ENCODE measurements at places on chromosomes 12 and 14.

DNA sequence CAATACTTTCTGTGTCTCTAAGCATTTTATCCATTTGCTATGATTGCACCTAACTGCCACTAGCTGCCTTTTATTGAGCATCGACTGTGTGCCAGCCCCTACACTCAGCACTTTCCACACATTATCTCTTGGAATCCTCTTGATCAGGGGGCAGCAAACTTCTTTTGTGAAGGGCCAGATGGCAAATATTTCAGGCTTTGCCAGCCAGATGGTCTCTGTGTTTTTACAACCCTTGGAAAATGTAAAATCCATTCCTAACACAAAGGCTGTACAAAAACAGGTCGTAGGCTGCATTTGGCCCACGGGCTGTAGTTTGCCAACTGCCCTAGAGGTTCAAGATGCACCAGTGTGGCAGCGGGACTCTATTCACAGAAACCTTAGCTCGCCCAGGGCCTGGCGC, 19.5 kb downstream of the FOXN4 start:
- no peak for DNase-seq

GRCh38 chr14:78978896-78979295, 808.7 kb downstream of the NRXN3 start:
- no peak for DNase-seq

DNA sequence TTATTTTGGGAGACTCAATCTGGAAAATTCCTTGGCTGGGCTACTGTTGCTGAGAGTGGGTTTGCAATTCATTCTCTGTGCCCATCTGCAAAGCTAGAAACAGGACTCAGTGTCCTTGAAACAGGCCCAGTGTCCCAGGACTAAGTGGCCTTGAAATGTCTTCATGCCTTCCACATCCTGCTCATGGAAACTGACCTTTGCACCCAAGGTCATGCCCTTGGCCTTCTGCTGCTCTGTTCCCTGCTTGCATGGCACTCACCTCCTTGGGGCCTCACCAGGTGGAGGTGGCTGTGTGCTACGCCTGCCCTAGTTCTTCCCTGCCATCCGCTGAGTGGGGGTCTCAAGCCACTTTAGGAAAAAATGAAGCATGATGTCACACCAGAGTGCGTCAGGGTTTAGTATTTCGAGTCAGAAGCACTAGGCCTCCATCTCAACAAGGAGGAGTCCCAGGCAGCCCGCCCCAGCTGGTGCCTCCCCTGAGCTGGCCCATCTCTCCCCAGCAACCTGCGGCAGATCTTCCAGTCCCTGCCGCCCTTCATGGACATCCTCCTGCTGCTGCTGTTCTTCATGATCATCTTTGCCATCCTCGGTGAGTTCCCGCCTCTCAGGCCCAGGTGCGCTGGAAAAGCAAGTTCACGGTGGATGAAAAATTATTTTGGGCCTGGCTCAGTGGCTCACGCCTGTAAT, 48.1 kb downstream of the TPCN1 start:
- no peak for DNase-seq

DNA sequence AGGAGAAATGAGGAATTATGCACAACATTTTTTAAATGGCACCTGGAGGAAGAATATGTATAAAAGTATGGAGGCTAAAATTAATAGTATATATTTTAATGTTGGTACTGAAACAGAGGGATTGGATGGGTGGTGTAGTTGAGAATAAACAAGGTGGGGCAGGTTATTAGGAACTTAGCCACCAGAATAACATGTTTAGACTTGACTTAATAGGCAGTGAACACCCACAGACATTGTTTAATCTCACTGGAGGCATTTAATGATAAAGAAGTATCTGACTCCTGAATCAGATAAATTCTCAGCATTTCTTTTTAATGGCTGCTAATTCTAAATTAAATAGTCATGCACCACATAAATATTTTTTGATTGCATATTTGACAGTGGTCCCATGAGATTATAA, 139.7 kb downstream of the CNTN1 start:
- DNase-seq: no peak

DNA sequence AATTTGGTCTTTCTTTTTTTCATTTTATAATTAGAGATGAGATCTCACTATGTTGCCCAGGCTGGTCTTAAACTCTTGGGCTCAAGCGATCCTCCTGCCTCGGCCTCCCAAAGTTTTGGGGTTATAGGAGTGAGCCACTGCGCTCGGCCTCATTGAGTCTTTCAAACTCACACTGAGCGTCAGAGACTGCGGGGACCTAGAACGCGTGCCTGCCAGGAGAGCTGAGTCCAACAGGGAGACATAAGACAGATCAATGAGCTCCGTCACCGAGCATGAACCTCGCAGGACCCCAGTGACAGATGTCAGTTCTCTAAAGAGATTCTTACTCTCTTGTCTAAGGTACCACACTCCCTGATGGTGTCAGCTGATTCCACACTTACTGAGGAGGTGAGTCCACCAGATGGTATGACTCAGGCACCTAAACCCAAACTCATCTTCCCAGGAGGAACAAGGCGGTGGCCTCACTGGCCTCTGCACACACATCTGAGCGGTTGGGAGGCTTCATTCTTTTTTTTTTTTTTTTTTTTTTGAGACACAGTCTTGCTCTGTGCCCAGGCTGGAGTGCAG, 58.9 kb downstream of the CCDC88C start:
- no peak for DNase-seq

GRCh38 chr14:81062816-81063215, 107.4 kb downstream of the TSHR start:
- DNase-seq: no peak

- no peak for DNase-seq
Observed at GRCh38 chr14:76846331-76847047, 20.3 kb downstream of the LRRC74A start.

DNA sequence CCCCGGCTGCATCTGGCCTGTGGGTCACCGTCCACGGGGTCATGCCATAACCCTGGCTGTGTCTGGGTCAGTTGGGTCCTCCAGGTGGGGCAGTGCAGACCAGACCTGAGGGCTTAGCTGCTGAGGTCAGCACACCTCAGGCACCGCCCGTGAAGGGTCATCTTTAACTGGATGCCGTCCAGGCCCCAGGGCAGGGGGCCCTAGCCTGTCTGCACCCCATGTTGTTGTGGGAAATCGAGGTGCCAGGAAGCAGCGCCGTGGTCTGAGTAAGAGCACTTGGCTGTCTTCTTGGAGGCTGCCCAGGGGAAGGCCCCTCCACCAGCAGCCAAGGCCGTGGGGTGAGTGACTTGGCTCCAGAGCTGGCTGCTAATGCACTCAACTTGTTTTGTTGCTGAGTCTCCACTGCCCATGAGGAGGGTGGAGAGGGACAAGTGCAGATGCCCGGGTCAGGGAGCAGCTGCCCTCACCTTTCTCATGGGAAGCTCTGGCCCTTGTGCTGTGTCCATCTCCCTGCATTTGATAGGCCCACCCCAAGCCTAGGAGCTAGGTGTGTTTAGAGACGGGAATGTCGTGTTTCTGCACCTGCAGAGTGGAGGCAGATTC, 317.2 kb downstream of the TMEM121 start:
- DNase-seq: no peak

GRCh38 chr14:33229269-33229929, 290.7 kb downstream of the NPAS3 start:
- no peak for DNase-seq

DNA sequence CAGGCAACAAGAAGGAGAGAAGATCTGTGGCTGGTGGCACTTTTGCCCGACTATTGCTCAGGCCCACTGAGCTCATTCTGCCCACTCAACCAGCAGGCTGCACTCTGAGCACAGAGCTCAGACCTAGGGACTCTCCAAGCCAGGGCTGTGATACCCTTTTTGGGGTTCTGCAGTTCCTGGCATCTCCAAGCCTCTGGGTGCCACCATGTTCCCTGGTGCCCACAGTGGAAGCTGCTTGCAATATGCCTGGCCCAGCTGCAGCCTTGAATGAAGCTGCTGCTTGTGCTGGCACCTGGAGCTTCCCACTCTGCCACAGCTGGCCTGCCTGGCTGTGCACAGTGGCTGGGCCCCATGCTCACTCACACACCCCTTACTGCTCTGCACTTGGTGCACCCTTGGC, 236.1 kb downstream of the ADGRD1 start:
- no peak for DNase-seq

- no peak for DNase-seq
Observed at GRCh38 chr12:85568395-85569103, 267.7 kb downstream of the RASSF9 start.

GRCh38 chr12:100868487-100868886, 73.9 kb downstream of the ANO4 start:
- DNase-seq: no peak

DNA sequence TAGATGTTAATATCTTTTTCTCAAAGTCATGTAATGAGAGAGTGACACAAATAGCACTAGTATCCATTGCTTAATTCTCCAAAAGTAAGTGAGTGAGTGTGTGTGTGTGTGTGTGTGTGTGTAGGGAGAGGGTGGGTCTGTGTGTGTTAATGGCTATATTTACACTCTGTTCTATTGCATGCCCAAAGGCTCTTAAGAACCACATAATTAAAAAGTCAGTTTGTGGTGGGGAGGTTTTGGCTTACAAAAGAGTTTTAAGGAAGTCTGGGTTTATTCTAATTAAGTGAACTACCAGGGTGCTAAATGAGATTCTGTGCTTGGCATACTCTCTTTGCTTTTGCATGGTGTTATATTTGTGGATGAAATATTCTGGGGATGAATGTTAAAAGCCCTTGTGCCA, 1897.6 kb upstream of the FLRT2 start:
- DNase-seq: no peak

DNA sequence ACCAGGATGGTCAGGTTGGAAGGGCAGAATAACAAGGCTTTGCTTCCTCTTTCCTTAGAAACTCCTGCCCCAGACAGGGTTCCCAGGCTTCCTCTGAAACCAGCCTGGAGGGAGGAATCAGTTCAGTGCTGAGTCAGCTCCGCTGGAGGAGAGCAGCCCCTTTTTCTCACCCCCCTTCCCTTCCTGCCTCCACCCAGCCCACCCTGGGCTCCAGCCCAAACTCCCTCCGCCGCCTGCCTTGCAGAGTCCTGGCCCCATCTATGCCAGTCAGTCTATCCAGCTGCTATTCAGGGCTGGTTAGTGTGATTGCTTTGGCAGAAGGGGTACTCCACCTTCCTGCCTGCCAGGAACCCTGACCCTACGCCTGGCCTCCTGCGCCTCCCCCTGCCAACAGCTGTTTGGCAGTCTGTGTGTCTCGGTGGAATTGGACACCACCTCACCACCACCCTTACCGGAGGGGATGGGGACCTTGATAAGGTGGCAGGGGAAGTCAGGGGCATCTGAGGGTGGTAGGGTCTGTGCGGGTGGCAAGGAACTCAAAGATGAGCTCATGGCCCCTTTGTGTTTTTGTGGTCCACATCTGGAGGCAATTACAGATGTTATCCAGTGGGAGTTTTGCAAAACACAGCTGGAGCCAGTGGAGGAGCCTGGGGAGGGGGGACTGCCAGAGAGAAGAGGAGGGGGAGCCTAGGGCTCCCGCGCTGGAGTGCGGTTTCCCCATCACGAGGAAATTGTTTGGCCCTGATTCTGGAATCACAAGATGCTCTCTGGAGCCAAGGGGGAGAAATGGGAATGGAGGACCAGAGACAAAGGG, 12.2 kb downstream of the MMP14 start:
- DNase-seq: no peak

GRCh38 chr14:64423987-64424386, 35.8 kb downstream of the MTHFD1 start:
- no peak for DNase-seq

DNA sequence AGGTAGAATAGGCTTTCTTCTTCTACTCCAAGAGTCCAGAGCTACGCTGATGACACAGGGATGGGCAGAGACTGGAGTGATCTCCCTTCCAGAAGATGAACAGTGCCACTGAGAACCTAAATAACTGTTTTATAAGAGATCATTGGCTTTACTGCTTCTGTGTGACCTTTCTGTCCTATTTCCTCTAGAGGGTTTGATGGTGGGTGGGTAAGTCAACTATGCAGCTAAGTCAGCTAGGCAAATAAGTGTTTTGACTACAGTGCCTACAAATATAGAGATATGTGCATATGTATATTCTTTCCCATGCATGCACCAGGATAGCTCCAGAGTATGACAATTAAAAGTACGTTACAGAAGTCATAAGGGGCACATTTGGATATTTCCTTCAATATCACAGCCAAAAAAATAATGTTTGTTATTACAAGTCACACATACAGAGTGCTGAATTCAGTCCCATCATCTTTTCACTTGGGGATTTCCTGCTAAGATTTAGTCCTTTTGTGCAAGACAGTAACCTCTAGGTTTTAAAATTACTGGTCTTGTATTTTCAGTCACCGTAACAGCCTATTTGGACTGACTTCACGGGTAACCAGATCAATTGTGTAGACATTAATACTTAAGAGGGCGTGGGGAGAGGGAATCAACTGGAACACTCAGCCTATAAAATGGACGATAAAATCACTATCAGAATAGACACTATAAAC, 412.6 kb upstream of the SOX5 start:
- DNase-seq: no peak

GRCh38 chr14:53525608-53526007, 372.5 kb upstream of the DDHD1 start:
- no peak for DNase-seq

- DNase-seq: no peak
Observed at GRCh38 chr12:54796991-54797390, 57.3 kb upstream of the MUCL1 start.

- no peak for DNase-seq
Observed at GRCh38 chr12:59619461-59620240, 23.8 kb downstream of the SLC16A7 start.

- no peak for DNase-seq
Observed at GRCh38 chr14:52650774-52651173, 44.6 kb downstream of the ERO1A start.
